ENCODE measurements at places on chromosomes 1 and 21.

DNA sequence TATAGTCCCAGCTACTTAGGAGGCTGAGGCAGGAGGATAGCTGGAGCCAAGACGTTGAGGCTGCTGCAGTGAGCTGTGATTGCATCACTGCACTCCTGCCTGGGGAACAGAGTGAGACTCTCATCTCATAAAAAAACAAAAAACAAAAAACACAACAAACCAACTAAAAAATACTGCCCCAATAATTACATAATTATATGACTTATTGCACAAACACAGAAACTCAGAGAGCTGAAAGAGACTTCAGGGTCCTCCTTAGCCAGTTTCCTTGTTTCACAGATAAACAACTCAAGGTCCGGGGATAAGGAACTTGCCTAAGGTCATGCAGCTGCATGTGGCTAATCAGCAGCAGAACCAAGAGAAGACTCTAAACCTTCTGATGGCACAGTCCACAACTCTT, 11.9 kb downstream of the EXTL2 start:
- DNase-seq = no peak

DNA sequence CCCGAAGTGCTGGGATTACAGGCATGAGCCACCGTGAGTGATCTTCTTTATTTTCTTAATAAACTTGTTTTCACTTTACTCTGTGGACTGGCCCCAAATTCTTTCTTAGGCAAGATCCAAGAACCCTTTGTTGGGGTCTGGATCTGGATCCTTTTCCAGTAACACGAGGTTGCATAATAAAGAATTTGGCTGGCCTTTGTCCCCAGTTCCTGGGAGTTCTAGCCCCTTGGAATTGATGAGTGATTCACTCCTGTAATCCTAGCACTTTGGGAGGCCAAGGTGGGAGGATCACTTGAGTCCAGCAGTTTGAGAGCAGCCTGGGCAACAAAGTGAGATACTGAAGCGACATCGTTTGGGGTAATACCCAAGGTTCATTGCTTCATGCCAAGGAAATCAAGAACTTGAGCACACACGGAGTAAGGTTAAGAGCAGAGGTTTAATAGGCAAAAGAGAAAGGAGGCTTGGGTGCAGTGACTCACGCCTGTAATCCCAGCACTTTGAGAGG, 2.2 kb upstream of the TOMM20 start:
- no peak for DNase-seq

DNA sequence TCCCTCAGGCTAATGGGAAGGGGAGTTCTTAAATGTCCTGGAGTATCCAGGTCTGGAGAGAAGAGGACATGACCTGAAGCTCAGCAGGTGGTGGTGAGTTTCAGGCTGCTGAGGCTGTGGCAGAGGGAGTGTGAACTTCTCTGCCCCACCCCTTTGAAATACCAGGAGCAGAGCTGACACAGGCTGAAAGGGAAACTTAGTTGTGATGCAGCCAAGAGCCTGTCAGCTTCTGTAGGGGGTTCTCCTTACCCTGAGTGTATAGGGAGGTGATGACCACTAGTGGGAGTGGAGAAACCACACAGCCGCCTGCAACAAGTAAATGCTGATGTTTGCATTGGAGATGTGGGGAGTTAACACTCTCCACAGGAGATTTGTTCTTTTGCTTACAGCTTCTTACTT, 152.3 kb downstream of the FCRL5 start:
- DNase-seq = no peak

DNA sequence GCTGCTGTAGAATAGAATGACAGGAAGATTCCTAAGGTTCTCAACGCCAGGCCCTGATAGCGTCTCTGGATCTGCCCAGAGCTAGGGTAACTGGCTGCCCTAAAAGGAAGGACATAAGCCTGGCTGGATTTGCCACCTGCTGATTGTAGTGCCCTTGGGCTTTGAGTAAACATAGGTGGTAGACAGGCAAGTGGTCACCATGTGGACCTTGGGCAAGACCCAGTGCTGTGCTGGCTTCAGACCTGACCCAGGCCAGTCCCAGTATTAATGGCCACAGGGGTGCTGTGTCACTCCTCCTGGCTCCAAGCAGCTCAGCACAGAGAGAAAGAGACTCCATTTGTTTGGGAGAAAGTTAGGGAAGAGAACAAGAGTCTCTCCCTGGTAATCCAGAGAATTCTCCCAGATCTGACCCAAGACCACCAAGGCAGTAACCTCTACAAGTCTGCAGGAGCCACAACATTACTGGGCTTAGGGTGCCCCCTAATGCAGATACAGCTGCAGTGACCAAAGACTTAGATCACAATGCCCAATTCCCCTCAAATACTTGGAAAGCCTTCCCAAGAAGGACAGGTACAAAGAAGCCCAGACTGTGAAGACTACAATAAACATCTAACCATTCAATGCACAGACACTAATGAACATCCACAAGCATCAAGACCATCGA, 44.5 kb downstream of the PHTF1 start:
- no peak for DNase-seq

DNA sequence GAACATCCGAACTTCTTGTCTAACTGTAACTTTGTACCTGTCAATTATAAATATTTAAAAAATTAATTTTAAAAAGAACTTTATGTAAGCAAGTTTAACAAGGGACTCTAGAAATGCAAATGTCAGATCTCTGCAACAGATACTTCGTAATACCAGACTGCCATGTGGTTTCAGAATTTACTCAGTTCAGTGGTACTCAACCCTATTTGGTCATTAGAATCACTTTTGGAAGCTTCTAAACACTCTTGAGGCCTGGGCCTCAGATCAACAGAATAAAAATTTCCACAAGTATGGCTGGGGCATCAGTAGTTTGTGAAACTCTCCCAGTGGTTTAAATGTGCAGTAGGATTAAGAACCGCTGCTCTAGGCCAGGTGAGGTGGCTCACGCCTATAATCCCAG, 139.5 kb upstream of the SMYD2 start:
- DNase-seq = no peak

GRCh38 chr1:3240524-3241235, 171.7 kb downstream of the PRDM16 start:
- DNase-seq = no peak
